ENCODE measurements at places on chromosomes 1 and 21.
A peak's percentile ranks its signal among the peaks of the same experiment; 100 is the strongest.

DNA sequence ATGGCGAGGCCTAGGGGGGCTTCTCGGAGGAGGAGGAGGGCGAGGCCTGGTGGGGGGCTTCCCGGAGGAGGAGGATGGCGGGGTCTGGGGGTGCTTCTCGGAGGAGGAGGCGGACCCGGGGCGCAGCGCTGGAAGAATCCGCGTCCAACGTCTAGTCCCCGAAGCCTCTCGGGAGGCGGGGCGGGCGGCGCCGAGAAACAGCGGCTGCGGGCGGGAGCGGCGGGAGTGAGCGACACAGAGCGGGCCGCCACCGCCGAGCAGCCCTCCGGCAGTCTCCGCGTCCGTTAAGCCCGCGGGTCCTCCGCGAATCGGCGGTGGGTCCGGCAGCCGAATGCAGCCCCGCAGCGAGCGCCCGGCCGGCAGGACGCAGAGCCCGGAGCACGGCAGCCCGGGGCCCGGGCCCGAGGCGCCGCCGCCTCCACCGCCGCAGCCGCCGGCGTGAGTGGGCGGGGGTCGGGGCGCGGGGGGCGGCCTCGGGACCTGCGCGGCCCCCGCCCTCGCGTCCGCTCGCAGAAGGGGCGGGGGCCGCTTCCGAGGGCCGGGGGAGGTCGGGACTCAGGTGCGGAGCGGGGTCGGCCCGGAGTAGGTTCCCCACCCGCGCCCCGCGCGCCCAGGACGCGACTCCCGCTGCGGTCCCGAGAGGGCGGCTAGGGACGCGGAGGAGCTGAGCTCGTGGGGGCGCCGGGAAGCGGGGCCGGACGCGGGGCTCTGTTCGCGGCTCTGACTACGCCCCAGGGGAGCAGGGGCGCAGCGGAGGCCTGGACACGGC, at the start of gene KLHL17:
KLHL17 (plus strand) TSS at position 222 of the 769 bp plus-strand sequence; CDS start at position 332, 110 bp downstream.
- DNase-seq, result peak; percentile 69

DNA sequence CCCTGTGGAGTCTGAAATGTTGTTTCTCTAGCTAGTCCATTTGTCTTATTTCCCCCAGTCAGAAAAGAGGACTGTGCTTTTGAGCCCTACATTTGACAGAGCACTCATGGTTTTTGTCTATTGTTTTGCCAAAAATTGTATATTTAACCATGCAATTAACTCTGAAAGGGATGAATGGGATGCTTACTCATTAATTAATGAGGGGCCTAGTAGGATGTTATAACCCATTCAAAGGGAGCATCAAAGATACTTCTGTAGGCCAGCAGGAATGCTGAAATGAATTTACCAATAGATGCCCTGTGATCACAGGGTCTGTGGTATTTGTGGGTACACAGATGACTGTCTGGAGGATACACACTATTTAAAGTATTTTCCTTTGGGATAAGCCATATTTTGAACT, 147.7 kb downstream of the FCRL5 start:
- no peak for DNase-seq

DNA sequence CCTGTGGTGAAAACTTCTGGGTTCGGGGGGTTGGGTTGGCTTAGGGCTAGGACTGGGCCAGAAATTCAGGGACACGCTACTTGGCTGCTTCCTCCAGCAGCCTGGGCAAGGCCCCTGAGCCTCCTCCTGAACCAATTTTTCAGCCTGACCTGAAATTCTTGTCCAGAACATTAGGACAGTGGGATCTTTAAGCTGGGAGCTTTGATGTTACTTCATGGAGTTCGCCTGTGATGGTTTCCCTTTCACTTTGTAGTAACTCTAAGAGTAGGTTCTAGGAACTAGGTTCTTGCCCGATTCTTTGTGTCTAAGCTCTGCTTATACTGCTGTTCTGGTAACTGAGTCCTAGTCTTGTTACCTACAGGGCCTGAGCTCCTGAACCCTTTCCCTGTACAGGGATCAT, 75.3 kb downstream of the S1PR1 start:
- peak; percentile 33 for DNase-seq

GRCh38 chr1:226217273-226217672, 6.2 kb upstream of the MIXL1 start:
- DNase-seq, result no peak

- DNase-seq, result no peak
Observed at GRCh38 chr21:28936721-28937120, 56.0 kb downstream of the LTN1 start.
